ENCODE measurements at places on chromosomes 3 and 15.
A peak's percentile ranks its signal among the peaks of the same experiment; 100 is the strongest.

DNA sequence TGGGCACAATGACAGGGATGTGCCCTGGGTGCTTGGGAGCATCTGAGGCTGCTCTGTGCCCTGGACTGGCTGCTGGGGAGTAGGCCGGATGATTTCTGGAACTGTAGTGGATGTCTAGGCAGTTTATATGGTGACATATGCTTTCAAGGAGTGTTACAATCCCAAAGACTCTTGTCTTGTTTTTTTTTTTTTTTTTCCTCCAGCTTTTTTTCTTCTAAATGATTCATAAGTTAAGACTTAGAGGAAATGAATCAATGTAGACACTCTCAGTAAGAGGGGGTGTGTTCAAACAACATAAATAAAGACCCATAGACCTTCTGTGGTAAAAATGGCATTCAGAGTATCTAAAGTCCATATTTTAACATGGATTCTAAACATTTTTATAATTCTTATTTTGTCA lies 706.1 kb upstream of the GOLIM4 start:
- peak; percentile 90 for DNase-seq

DNA sequence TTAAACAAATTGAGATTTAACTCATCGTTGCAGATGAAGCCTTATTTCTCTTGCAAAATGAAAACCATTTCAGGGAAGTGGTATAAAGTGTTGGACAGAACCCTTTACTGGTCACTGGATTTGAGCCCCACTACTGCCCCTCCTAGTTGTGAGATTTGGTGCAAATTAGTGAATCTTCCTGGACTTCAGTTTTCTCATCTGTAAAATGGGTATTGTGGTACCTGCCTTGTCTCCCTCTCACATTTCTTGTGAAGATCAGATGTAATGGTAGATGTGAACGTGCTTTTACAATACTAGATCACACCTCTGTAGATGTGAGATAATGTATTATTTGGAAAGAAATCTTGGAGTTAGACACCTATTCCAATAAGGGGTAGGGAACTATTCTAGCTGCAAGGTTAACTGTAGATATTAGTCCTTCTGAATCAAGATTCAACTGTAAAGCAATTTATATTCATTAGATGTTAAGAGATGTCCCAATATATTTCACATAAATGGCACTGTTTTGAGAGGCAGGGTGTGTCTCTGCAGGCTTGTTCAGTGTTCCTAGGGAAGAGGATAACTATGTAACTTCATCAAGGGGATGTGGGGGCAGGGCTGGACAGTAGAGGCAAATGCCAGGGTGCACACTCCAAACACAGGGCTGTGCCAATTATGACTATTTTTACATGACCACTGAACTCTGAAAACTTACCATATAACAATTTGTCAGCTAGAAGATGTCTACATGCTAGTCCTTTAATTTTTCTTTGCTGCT lies 112.4 kb upstream of the PFN2 start:
- no peak for DNase-seq

- peak; percentile 71 for DNase-seq
These were observed 31.4 kb downstream of the NPTN start for GRCh38 chr15:73601451-73602445.

DNA sequence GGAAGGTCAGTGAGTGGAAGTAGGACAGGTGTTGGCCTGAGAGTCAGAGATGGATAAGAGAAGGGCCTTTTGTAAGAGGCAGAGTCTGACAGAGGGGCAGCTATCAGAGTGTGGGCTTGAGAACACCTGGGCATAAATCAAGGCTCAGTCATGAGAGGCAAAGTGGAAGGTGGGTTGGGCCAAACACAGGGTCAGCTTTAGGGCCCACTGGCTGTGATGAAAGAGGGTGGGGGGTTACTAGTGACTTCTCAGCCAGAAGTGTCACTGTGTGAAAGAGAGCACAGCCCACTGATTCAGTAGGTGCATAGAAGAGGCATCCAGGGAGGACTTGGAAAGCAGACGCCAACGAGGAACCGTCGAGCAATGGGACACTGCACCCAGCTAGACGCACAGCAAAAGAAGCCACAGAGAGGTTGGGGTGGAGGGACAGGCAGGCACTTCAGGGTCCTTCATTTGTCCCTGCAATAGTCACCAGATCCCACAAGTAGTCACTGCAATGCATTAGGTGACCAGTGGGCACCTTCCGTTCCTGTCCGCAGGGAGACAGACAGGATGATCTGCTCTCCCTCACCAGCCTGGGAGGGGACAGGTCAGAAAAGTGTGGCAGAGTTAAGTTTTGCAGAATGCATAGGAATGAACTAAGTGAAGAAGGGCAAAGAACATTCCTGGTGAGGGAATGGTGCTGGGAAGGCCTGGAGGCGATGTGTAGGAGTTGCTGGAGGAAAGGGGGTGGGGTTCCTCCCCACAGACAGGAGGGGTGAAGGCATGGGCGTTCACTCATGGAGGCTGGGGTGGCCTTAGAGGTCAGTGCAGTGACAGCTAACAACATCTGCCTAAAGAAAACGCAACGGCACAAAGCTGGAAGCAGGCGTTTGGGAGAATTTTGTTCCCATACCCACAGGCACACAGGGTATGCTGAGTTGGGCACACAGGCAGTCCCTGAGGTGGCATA lies 36.3 kb downstream of the MESD start:
- DNase-seq, result no peak

GRCh38 chr3:16785465-16785864 lies 99.3 kb upstream of the PLCL2 start:
- no peak for DNase-seq

DNA sequence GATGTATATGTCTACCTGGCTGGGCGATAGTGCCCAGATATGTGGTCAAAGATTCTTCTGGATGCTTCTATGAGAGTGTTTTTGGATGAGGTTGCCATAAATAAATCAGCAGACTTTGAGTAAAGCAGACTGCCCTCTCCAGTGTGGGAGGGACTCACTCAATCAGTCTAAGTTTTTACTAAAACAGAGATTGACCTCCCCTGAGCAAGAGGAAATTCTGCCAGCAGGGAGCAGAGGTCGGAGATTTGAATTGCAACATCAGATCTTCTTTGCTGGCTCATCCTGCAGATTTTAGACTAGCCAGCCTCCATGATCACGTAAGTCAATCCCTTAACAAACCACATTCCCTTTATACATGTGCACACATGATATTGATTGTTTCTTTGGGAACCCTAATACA lies 300.9 kb downstream of the MCTP2 start:
- no peak for DNase-seq

GRCh38 chr3:95002438-95003046 lies 939.7 kb downstream of the NSUN3 start:
- peak; percentile 48 for DNase-seq

DNA sequence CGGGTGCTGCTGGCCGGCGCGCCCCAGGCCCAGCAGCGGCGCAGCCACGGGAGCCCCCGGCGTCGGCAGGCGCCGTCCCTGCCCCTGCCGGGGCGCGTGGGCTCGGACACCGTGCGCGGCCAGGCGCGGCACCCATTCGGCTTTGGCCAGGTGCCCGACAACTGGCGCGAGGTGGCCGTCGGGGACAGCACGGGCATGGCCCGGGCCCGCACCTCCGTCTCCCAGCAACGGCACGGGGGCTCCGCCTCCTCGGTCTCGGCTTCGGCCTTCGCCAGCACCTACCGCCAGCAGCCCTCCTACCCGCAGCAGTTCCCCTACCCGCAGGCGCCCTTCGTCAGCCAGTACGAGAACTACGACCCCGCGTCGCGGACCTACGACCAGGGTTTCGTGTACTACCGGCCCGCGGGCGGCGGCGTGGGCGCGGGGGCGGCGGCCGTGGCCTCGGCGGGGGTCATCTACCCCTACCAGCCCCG lies 777 bp downstream of the LOXL1 start:
- DNase-seq, result no peak

DNA sequence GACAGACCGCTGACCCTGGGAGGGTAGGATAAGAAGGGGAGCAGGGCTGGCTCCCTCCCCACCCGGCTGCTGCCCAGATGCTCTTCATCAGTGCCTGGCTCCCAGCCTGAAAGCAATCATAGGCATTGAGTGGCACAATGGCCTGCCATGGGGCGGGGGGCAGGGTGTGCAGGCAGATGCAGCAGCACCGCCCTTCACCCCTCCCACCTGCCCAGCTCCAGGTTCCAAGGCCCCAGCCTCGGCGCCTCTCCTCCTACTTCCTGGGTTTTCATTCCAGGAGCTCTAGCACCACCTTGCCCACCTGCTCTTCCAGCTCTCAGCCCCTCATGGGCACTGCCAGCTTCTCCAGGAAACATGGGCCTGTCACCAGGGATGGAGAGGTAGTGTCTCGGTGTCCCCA lies 101.7 kb downstream of the MEGF11 start:
- no peak for DNase-seq

- DNase-seq, result no peak
These were observed 18.6 kb downstream of the PDIA5 start for GRCh38 chr3:123085293-123085931.

- no peak for DNase-seq
These were observed 2.0 kb downstream of the LYSMD2 start for GRCh38 chr15:51735228-51736010.

DNA sequence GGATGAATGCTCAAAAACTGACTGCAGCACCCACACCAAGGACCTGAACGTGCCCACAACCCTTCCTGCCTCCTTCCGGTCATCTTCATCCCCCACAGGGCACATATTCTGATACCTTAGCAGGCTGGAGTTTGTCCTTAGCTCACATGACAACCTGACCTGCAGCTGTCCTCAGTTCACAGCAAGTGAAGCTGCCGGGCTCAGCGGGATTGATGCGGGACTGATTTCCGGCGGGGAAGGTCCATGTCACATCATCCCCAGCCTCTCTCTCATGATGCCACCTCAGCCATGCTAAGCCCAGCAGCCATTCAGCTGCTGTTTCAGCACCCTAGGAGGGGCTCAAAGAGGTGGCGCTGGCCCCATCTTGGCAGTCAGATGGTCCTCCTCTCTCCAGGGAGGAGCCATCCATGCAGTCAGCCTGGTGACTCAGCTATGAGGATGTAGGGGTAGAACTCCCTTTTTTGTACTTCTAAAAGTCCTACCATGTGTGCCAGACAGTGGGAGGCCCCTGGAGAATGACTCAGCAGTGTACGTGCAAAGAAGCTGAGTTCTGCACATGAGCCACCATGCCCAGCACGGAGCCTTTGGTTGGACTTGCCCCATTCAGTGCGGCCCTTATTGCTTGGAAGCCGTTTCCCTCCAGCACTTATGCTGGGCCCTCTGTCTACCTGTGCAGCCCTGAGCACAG lies 9.5 kb downstream of the CA12 start:
- peak; percentile 98 for DNase-seq

DNA sequence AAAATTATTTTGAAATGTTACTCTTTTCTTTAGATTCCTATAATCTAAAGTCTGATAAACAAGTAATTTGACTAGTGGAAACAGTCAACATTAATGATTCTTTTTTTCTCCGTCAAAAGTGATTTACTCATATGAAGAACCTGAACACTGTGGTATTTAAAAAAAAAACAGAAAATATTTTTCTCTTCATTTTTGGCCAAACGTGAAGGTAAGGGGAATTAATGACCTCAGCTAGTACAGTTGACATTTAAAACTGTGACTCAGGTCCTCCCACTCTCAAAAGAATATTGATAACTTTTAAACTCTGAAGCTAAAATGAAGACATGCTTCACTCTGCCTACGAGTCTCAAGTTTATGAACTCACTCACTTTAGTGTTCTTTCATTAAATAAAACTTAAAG lies 34.5 kb downstream of the TIGIT start:
- DNase-seq, result no peak

DNA sequence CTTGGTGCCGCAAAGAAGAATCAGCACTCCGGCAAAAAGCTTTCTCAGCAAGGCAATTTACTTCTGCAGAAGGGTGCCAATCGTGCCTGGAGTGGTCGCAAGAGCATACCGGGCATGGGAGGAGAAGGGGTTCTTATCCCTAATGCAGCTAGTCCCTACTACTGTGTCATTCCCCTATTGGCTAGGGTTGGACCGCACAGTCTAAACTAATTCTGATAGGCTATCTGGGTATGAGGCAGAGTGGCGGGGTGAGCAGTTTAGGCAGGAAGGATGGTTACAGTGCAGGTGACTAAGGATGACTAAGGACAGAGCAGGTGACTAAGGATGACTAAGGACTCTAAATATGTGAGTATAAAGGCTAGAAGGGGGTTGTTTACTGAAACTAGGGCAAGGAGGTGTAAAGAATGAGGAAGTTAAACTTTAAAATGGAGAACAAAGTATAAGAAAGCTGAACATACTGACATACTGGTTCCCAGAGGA lies 52.9 kb downstream of the PGBD4 start:
- DNase-seq, result no peak

GRCh38 chr3:127789990-127790881 lies 32.1 kb downstream of the MGLL start:
- DNase-seq, result no peak

DNA sequence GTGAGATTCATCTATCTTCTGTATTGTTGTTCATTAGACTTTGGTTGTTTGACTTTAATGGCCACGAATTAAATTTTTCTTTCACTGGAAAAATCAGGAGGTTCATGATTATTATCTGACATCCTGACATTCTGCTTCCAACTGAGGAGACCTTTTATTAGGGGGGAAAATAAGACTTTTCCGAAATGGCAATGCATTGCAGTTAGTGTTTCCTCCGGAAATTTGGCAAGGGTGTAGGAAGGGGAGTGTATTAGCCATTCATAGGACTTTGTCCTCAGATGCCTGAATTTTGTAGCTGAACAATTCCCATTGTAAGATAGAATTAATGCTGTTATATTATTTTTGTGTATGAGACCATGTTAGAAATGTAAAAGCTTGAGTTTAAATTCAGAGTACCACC lies 450.6 kb upstream of the TGFBR2 start:
- no peak for DNase-seq

- peak; percentile 13 for DNase-seq
These were observed 315.3 kb upstream of the UBE2E2 start for GRCh38 chr3:22887664-22888291.

DNA sequence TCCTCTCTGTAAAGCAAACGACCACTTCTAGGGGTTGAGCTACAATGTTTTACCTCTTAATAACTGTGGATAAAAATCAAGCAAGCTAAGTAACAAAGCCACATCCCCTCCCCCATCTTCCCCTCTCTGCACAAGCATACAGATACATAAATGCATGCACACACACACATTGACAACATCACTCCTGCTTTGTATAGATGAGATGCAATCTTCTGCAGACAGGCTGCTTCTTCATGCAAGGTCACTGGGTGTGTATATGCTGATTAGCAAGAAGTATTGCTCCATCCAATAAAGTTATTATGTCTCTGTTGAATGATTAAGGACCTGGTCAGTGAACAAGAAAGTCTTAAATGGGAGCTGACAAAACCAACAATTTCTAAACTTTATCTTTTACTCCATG lies 8.8 kb upstream of the ATP11B start:
- no peak for DNase-seq

Data from fibroblast of skin of abdomen (primary cell).